Activated CD8-positive, alpha-beta memory T cell treated with anti-CD3 and anti-CD28 coated beads, Interleukin-2, amount 50 U/mL, for 4 hours (primary cell): ENCODE measurements at places on chromosomes 3 and 15.

DNA sequence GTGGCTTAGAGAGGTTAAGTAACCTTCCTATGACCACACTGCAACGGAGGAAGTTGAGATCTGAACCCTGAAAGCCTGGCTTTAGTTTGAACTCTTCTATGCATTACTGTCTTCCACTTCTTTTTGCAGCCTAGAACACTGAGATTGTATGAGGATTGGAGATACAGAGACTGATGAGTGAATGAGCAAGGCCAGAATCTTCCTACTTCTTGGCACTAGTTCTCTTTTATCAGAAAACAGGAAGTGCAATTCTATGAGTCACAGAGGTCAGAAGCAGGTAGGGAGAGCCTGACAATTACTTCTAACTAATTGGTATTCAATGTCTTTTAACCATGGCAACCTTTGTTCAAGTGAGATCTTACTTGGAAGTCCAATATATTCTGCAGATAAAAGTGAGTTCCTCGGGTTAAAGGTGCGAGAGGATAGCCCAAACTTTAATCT lies 219.0 kb downstream of the SHQ1 start:
- DNase-seq, result no peak

- DNase-seq, result no peak
Measured at GRCh38 chr15:56805466-56806147, 72.3 kb upstream of the ZNF280D start.

- no peak for DNase-seq
Measured at GRCh38 chr3:58898513-58898912, 151.3 kb downstream of the CFAP20DC start.

DNA sequence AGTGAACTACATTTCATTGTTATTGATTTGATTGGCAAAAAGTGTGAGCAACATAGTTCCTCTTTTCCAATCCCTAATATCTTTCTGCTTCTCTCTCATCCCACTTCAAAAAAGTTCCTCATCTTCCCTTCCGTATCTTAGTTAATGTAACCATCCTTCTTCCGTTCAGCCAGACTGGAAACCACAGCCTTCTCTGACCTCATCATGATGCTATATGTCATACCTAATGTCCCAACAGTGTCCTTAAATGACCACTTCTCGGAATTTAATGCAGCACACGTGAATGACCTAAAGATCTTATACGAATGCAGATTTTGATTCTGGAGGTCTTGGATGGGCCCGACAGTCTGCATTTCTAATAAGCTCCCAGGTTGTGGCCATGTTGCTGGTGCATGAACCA lies 320.3 kb upstream of the SATB1 start:
- DNase-seq, result no peak

- DNase-seq, result no peak
Measured at GRCh38 chr3:102206511-102207031, 228.2 kb upstream of the ZPLD1 start.

DNA sequence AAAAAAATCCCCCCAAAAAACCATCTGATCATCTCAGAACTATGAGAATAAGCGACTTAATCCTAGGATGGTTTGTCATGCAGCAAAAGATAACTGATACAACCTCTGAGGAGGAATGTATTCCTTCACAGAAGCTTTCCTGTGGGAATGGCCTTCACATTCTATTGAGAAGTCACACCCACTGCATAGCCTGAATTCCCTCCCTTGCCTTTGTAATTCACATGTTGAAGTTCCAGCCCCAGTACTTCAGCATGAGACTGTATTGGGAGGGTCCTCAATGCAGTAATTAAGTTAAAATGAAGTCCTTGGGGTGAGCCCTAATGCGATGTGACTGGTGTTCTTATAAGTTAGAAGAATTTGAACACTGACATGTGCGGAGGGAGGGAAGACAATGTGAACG lies 395.2 kb downstream of the TUSC7 start:
- DNase-seq, result no peak

DNA sequence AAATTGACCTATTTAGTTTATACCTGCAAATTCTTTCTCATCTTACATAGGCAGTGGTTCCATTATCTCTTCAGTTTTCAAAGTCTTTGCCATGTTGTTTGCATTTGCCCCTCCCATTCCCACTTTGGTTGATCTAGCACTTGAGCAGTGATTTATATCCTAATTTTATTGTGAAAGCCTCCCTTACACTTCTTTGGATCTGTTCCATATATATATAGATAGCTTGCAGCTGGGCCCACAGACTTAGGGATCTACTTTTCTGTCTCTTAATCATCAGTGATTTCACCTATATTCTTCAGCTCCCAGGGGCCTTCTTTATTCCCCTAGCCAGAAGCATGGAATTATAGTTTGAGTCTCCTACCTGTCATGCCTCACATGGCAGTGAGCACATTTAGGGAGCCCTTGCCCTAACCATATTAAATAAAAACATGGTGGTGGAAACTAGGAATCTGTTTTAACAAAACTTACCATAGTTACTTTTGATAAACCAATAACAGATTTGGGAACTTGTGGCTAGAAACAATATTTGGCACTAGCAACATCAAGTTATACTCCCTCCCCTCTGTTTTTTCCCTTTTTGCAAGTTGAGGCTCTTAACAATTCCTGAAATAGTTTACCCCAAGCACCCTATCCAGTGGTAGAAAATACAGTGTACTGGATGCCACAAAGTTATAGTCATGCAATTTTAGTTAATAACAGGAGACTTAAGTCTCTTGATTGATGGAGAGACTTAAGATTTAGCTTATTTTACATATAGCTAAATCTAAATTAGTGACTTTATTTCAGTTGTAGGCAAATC lies 41.7 kb downstream of the ARIH1 start:
- no peak for DNase-seq

DNA sequence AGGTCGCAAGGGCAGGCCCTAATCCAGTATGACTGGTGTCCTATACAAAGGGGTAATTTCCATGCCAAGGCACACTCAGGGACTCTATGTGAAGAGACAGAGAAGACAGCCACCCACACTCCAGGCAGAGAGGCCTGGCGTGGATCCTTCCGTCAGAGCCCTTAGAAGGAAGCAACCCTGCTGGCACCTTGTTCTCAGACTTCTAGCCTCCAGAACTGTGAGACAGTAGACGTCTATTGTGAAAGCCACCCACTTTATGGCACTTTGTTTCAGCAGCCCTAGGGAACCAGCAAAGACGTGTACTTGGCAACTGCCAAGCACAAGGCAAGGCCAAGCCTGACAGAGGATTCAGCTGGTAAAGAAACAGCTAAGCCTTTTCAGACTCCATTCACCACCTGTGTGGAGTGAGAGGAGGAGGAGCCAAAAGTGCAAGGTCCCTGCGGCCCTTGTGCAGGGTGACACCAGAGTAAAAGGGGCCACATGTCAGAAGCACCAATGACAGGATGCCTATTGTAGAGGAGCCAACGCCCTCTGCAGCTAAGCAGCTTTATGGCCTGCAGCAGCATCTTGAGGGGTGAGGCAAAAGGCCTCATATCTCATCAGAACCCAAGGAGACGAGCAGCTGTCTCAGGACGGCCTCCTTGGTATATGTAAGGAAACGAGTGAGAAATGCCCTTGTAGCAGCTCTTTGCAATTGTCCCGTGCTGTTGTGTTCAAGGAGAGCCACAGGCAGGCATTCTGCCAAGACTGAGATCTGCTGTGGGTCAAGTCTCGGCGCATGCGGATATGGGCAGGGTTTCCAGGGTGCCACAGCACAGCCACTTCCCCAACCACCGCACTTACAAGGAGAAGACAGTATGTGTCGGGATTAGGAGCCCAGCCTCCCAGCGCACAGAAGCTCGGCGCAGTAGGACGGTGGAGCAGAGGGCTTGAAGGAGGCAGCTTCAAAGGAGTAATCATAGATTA lies 121.5 kb upstream of the LIPC start:
- DNase-seq, result no peak

DNA sequence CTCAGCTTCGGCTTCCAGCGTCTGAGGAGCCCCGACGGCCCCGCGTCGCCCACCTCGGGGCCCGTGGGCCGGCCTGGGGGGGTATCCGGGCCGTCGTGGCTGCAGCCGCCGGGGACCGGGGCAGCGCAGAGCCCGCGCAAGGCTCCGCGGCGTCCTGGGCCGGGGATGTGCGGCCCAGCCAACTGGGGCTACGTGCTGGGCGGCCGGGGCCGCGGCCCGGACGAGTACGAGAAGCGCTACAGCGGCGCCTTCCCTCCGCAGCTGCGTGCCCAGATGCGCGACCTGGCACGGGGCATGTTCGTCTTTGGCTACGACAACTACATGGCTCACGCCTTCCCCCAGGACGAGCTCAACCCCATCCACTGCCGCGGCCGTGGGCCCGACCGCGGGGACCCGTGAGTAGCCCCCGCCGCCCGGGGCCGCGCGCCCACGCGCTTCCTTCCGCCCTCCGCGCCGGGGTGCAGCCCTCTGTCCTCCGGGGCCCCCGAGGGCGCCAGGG lies 462 bp downstream of the EDEM1 start:
- peak; percentile 47 for DNase-seq

DNA sequence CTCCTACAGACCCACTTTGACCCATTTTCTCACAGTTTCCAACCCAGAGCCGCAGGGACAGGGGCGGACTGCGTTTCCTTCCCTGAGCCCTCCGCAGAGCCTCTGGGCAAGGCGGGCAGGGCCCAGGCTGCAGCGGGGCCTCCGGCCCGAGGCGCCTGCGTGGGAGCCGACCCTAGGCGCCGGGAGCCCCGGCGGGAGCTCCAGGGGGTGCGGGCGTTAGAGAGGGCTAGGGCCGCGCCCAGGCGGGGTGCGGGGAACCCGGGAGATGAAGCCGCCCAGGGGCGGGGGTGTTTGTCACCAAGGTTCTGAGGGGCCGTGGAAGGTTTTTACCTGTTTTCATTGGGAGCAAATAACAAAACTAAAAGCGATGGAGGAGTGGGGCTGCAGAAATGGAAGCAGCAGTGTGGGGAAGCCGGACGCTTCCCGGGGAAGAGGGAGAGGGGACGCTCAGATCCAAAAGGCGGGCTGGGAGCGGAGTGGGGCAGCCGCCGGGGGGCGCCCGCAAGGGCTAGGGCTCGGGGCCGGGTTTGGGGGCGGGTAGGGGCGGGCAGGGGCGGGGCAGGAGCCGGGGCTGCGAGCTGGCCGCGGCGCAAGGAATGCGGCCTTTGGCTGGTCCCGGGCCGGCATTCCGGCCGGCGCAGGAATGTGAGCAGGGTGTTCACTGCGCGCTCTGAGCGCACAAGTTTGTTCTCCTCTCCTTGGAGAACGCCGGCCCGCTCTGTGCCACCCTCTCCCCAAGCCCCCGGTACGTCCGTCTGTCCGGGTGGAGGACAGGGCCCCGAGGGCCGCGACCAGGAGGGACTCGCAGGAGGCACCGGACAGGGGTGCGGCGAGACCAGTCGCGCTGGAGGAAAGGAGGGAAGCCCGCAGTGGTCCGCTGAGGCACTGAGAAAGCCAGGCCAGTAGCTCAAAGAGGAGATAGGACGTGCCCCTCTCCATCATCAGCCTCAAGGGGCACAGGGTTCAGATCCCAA lies 61.1 kb downstream of the AMOTL2 start:
- no peak for DNase-seq

DNA sequence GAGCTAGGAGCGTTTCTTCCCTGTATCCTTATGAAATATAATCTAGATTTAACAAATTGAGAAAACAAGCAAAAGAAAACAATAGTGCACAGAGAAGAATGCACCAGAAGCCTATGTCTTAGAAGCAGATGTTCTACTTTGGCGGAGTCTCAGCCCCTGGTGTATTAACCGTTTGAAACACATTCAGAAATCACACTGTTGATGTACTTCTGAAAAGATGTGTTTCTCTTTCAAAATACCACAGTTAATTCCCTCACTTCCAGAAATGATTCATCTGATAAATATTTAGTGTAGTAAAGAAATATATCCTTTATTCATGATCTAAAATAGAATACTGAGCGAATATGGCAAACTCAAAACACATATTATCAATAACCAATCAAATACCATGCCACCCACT lies 77.7 kb downstream of the CBLB start:
- no peak for DNase-seq

DNA sequence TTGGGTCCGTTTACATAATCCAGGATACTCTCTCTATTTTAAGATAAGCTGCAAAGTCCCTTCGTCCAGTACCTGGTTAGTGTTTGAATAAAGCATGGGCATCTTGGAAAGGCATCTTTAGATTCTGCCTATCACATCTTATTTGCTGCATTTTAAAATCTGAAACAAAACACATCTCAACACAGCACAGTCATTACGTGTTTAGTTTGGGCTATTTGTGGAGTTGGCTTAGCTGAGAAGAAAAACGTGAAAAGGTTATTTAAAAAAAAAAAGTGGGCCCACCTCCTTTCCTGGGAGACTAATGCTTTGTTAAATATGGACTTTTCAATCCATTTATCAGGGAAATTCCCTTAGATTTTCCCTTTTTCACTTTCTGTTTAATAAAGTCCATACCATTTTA lies 174.5 kb upstream of the WNT5A start:
- DNase-seq, result no peak

DNA sequence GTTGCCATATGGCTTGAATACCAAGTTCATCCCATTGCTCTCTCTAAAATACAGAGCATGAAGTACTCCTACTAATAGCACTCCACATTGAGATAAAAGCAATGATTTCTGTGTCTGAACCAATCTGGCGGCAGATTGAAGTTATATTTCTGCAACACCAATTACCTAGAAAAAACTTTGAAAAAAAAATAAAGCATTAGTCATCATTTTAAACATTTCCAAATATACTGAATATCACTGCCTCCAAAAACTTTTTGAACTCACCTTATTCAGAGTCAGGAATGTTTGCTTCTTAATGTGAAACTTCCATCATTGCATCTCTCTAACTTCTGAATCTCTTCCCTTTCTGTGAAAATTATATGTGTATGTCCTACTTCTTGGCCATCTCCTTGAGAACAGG lies 540.5 kb downstream of the GRM7 start:
- DNase-seq, result no peak

GRCh38 chr3:60025096-60026050 lies 975.5 kb upstream of the CFAP20DC start:
- DNase-seq, result no peak

DNA sequence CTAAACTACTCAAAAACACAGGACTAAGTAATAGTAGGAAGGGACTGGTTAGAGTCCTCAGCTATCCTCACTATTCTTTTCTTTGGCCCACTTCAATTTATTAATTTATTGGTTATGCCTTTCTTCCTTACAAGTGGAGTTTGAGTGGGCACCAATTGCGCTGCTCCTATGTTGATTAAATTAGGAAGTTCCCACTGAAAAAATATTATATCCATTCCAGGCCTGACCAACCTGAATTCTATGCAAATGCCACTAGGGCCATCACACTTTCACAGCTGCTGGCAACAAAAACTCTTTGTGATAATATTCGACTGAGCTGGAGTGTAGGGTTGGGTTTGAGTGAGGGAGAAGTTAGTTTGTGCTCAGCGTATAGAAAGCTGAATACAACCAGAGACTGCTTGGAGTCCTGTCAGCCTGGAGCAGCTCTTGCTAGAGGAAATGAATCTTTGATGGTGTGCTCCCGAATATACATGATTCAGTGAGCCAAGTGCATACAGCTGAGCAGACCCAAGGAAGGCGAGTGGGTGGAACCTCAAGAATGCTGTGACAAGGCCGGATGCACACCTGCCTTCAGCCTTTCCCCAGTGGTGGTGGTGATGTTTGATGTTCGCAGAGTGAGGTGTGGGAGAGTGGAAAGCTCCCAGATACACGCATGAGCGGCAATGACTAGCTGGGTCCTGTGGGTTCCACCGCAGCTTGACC lies 1.5 kb downstream of the ARHGEF3 start:
- peak; percentile 73 for DNase-seq
